NT2/D1 (cell line): ENCODE measurements at places on chromosomes 13 and 19.

DNA sequence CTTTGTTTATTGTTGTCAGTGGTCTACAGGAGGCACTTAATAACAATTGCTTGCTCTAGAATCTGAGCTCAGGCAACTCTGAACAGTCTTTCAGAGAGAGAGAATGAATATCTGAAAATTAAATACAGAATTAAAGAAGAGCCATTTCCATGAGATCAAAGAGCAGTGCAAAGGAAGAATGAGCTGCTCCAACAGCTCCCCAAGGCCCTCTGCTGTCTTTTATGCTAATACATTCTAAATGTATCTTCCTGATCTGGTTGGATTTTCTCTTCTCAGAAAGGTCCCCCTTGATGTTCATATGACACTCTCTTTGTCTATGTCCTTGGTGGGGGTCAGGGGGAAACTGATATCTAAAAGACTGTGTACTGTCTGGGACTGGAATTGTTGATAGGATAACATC, 1029.6 kb downstream of the PCDH9 start:
- no peak for DNase-seq

DNA sequence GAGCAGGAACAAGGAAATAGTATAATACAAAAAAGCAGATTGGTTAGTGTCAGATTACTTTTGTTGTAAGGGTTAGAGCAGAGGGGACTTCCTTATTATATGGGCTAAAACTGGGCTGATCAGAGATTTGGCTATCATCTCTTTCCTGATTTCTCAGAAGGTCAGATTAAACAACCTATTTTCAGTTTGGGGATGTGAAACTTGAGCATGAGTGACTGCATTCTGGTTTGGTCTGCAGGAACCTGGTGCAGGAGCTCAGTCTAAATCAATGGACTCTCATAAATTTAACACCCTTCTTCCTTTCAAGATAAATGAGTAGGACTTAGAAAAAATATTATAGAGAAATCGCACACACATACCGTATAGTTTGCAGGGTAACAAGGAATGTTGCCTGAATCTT, 12.9 kb upstream of the RFXAP start:
- no peak for DNase-seq

GRCh38 chr13:43238341-43239083, 215.1 kb downstream of the DNAJC15 start:
- DNase-seq, result no peak

- DNase-seq, result no peak
Measured at GRCh38 chr19:27719034-27719433, 1493.9 kb downstream of the UQCRFS1 start.

DNA sequence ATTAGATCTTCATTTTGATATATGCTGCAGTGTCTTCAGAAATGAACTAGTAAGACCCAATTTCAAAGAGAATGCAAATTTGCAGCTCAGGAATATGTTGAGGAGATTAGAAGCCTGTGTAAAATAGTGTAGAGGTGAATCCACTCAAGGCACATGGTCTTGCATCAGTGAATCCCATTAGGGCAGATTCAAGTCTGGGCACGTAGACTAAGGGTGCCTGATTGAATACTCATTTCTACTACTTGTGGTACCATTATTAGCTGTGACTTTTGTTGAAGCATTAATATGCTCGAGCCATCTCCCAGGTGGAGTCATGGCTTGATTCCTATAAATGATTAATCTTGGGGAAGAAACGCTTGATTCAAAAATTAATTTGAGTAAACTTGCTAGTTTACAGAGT, 129.4 kb downstream of the AKAP11 start:
- DNase-seq, result no peak

DNA sequence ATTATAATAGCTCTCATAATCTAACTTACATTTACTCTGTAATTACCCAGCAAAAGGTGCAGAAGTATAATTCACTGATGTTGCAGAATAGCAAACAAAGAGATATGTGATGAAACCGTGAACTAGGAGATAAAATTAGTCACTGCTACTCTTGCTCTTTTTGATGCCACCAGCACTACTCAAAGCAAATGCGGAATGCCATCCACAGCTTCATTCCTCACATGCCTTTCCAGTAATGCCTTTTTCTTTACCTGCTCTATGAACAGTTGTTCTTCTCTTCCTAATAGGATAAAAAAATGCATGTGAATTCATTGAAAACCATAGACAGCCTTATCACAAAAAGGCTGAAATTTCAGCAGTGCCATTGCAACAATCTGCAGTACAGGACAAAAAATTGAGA, 1129.5 kb downstream of the DIAPH3 start:
- DNase-seq, result no peak

GRCh38 chr13:76873445-76873844, 12.8 kb downstream of the KCTD12 start:
- no peak for DNase-seq

DNA sequence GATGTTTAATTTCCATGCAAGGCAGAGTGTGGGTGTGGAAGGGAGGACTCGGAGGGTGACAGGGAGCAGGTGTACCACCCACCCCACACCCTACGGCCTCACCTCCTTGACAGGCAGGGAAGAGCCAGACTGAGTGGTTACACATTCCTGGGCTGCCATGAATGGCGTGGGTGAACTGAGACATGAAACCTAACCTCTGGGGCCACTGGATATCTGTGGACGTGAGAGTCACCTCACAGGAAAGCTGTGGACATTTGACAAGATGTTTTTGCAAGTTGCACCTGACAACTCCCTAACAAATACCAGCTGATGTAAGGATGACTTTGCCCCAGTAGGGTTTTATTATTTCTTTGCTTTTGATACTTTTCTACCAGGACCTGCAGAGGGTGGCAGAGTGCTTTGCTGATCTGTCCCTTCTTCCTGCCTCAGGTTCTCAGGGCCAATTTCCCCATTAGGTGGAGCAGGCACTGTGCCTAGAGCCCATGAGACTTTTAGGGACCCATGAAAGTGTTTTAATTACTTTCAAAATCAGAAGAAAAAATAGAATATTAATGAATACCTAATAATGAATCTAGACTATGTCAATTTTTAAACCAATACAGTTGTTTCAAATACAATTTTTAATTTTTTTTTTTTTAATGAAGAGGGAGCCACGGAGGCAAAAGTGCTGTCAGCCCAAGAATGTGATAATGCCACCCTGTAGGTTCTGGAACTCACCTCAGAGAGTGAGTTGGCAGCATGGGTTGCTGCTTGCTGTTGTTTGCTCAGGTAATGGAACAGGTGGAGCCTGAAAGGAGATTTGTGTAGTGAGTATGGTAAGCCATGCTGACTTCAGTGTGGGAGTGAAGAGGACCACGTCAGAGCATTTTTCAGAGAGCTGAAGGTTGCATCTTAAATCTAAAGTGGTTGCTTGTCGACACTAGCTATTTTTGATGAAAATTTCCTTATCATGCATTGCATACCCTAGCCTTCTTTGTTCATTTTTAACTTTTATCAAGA, 58.0 kb upstream of the CYSLTR2 start:
- no peak for DNase-seq

DNA sequence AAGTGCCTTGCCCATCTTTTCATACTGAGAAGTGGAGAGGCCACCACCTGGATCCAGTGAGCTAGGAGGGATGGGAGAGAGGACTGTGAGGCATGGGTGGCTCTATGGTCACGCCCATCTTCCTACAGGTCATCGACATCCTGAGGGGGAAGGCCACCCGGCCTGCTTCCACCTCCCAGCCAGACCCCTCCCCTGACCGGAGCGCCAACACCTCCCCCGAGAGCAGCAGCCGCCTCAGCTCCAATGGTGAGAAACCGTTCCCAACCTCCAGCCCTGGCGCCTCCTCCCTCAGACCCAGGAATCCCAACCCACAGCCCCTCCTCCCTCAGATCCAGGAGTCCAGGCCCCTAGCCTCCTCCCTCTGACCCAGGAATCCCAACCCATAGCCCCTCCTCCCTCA, 10.1 kb downstream of the BCL3 start:
- DNase-seq, result no peak

- no peak for DNase-seq
Measured at GRCh38 chr19:53883231-53883661, 1.2 kb downstream of the PRKCG start.

DNA sequence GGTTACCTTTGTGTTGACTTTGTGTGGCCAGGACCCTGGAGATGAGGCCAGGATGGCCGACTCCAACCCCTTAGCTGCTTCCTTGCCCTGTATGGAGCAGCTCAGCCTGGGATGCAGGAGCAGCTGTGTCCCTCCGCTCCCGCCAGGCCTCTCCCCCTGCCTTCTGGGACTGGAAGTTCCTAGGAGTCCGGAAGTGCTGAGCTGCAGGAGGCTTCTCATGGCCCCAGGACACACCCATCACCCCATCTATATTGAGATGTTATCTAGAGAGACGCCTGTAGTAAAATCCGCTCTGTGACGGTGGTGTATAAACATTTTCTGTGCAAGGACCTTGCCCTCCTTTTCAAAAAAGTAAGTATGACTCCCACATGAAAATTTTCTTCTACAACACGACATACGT, 27.0 kb downstream of the WTIP start:
- DNase-seq, result no peak

DNA sequence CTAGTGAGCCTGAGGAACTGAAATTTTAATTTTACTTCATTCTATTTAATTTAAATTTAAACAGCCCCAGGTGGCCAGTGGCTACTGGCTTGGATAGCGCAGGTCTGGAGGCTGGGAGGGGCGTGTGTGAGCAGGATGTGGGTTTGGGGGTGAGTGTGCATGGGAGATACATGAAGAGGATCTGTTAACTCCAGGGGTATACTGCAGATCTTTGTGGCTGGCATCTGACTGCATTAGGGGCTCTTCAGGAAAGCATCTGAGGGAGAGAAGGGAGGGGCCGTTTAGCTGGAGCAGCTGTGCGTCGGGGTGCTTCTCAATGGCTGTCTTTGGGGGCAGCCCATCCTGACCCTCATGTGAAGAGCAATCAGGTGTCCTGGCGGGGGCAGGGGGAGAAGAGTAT, 6.8 kb downstream of the SHANK1 start:
- DNase-seq, result no peak
